ENCODE measurements at places on chromosomes 11 and 22.
A peak's percentile ranks its signal among the peaks of the same experiment; 100 is the strongest.

DNA sequence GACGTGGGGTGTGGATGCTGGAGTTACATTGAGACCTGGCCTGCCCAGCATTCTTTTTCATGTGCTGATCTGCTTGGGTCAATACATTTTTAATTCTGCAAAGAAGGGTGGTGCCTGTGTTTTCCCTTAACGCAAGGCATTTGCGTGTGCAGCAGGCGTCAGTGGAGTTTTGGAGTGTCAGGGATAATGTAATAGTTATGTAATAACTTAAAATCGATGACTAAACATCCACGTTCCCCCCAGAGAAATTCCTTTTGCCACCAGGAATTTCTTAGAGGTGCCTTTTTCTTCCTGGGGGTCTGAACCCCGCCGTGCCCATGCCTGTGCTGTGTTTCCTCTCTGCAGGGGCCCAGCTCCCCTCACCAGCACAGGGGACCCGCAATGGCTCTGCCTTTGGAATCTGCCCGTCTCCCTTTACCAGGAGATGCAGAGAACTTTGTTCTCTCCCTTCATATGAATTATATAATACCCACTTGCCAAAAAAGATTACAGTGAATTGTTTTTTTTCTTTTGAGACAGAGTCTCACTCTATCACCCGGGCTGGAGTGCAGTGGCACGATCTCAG is 62.6 kb downstream of the TBC1D22A start:
- no peak for DNase-seq

DNA sequence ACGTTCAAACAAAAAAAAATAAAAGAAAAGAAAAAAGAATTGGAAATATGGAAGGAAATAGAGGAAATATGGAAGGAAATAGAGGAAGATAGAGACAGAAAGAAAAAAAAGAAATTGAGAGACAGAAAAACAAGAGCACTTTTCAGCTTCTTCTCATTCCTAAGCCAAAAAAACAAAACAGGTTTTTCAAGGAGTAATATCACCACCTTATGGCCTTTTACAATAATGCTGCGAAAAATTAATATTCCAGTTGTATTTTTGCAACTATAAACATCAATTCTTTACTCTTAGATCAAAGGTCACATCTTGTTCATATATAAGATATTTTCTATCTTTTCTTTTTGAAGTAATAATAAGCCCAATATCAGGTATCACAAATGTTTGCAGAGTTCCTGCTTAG is 328.3 kb downstream of the FAT3 start:
- no peak for DNase-seq

- DNase-seq, result no peak
Observed at GRCh38 chr11:6727971-6728760, 43.6 kb downstream of the OR2AG2 start.

- DNase-seq, result no peak
Observed at GRCh38 chr11:77416357-77416756, 57.5 kb downstream of the PAK1 start.

DNA sequence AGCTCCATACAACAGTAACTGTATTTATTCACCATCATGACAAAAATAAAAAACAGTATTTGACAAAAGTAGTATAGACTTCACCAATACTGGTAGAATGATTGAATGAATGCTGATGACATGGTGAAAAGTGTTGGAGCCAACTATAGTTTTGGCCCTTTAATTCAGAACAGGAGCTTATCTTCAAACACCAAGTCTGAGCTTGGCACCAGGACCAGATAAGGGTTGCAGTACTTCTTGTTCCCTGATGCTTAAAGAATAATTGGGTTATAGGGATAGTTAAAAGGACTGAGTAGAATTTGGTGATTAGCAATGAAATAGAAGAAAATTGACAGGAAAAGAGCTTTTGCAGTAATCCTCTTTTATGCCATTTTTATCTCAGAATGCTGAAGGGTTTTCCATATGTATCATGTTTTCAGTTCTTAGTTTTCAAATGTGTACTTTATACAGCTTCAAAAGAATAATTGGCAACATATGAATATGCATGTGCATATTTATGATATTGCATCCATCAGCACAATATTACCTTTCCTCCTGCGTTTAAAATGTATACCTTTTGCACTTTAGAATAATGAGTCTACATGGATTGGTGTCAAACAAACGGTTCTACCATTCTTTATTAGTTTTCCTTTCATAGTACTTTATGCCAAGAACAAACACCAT is 214.2 kb upstream of the ARHGAP42 start:
- no peak for DNase-seq

- DNase-seq, result peak; percentile 85
Observed at GRCh38 chr22:46122511-46122971, 27.8 kb upstream of the PPARA start.
